Progenitor cell of endocrine pancreas (in vitro differentiated cells): ENCODE measurements at places on chromosomes 5 and 9.

DNA sequence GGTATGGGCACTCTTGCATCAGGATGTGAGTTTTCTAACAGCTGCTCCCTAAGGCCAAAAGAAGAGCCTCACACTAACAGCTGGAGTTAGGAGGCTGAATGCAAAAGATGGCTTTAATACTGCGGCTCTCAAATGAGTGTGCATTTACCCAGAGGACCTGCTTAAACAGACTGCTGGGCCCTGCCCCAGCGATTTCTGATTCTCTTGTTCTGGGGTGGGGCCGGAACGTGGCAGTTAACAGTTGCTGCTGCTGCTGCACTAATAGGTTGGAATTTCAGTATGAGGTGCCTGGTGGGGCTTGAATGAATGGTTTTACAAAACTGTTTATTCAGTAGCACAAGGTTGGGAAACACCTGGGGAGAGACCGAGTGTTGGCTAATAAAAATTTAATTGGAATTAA lies 26.1 kb downstream of the HMGCR start:
- no peak for DNase-seq

DNA sequence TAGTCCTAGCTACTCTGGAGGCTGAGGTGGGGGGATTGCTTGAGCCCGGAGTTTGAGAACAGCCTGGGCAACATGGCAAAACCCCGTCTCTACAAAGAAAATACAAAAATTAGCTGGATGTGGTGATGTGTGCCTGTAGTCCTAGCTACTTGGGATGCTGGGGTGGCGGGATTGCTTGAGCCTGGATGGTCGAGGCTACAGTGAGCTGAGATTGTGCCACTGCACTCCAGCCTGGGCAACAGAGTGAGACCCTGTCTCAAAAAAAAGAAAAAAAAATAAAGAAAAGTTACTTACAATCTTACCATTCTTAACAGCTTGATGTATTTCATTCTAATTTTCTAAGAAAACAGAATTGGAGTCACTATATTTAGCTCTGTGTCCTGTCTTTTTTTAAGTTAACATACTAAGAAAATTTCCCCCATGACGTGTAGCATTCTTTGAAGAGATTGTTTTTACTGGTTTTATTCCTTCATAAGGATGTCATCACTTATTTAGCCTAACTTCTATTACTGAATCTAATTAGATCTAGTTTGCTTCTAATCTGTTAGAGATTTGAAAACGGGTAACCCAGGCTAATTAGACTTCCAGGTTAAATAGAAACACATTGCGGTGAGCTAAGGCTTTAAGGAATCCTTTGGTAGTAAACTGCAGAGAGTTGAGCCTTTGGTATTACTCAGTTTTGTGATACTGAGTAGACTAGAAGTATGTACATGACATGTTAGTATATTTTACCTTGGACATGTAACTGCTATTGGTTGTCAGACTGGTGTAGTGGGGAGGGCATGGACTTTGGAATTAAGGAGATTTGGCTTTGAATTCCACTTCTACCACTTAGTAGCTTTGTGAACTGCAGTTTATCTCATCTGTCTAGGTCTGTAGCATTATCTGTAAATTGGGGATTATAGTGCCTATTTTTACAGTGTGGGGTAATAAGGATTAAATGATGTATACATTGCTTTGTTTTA lies 24.0 kb downstream of the HSPA4 start:
- DNase-seq: no peak

DNA sequence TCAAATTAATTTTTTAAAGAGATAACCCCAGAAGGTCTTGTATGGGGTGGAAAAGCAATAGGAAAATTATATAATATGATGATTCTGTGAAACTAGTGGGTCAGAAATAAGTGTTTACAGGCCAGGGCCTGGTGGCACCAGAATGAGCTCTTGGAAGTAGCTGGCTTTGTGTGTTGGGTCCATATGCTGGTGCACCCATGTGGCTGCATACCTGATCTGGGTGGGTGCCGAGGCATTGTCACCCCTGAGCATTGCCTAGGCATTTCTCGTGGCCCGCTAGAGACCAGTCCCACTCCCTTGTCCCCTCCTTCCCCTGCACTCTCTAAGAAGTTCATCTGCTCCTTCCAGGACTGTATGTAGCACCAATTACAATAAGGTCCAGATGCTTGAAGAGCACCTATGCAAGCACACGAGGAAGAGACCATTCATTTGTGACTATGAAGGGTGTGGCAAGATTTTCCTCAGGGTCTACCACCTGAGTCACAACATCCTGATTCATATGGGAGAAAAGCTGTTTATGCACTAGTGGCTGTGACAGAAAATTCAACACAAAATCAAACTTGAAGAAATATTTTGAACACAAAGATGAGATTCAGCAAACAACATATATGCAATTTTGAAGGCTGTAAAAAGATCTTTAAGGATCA lies 19.8 kb upstream of the IL33 start:
- no peak for DNase-seq

DNA sequence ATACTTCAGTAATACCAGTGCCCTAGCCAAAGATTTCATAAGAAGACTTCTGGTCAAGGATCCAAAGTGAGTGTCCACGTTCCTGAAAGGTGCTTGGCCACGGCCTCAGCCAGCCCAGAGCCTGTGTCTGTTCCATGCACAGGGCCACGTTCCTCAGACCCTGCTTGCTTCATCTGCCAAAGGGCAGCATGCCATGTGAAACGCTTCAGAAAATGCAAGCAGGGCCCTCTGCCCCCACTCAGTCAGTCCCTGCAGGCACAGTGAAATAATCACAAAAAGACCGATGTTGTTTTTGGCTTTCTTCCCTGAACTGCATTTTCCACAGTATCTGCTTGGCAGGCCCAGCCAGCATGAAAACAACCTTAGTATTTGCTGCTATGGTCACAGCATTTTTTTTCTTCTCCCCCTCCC lies 85.5 kb upstream of the CTSL start:
- no peak for DNase-seq

DNA sequence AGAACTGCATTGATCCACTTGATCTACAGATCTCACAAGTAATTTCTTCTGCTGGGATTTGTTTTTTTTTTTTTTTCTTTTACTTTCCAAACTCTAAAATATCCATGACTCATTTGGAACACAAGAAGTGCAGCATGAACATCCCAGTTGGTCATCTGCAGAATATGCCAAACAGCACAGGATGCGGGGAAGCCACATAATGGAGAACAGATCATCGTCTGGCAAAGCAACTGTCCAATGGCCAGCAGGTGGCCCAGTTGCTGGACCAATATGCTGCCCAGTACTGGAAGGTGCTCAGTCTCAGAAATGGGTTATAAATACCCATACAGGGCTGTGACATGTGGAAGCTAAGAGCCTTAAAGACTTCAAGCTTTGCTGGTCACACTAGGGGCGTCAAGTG lies 221.3 kb upstream of the TAS2R1 start:
- no peak for DNase-seq

DNA sequence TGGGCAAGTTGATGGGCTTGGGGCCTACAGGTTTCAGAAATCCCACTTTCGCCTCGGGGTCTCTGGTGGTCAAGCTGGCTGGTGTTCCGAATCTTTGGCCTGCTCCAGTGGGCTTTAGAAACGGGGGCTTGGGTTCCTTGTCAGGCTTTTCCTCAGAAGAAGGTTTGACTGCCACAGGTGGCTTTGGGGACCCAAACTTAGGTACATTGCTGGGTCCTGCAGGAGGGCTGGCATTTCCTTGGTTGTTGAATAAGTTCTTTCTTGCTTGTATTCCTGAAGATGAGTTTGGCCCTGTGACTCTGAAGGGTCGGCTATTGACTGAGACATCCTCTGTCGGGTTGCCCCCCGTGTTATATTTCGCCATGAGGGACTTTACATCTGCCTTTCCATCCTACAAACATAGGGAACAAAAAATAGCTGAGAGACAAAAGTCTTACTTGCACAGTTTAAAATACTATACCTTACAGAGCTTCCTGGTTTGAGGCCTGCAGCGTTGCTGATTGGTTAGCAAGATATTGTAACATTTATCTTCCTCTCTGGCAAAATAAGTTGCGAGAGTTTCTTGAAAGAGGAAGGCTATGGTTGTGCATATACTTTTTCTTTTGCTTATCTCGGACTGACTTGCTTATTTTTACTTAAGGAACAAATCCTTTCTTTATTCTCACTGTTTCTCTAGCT lies 16.6 kb downstream of the FYB1 start:
- DNase-seq: no peak

- peak; percentile 95 for DNase-seq
These were observed at the start of gene POC5 for GRCh38 chr5:75717082-75717922. TSS of gene POC5 (minus strand) at chr5:75717437. CDS start at chr5:75712937, 4,500 bp downstream.

DNA sequence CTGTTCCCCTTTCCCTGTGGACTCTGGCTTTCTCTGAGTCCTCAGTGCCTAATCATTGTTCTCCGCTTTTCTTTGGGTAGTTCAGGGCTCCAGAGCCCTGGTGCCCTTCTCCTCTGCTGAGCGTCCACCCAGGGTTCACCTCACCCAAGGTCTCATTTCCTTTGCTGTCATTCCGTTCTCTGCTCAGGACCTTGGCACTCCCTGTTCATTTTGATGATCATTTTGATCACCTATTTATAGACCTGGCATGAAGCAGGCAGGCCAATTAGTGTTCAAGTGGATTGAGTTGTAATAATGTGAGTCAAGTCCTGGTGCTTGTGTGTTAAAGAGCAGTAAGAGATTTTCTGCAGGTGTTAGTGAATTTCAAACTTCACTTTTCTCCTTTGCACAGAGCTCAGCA lies 3.6 kb downstream of the TRIO start:
- DNase-seq: no peak

GRCh38 chr9:101226161-101226560 lies 158.6 kb downstream of the BAAT start:
- no peak for DNase-seq

DNA sequence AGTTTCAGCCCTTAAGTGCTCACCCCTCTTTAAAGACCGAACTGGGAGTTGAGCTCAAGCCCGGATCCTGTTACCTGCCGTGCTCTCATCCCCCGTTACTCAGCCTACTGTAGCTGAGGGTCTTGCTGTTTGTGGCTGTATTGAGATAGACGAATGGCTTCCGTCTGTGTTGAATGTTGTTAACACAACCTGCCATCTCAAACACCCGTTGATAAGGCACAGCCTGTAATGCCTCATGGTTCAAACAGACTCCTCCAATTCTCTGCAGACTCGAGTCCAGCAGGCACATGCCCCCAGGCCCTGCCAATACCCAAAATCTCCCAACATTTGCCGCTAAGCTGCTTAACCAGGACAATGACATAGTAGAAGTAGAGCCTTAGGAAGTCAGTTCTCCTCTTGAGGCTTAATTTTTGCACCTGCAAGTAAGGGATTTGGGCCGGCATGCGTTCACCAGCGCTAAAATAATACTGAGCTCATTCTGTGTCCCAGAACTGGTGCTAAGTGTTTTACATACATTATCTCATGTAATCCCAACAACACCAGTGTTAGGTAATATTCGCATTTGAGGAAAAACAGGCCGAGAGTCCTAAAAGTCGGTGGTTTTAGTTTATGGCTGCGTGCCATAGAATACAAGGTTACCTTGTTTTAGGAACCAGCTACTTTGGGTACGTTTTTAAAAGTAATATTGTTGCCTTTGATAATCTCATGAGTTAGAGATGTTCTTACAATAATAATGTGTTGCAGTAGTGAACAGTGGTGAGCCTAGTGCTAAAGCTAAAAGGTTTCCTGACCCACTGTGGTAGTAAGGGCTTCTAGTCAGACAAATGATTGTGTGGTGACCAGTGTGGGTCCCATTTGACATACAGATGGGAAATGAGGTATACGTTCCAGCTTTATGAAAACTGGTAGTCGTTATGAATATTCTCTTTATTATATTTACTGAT lies 1.5 kb upstream of the RFX3 start:
- no peak for DNase-seq
